ENCODE measurements at places on chromosomes 13 and 19.
A peak's percentile ranks its signal among the peaks of the same experiment; 100 is the strongest.

- peak; percentile 93 for DNase-seq
Observed at GRCh38 chr19:33406521-33407139, 33.1 kb downstream of the CEBPG start.

DNA sequence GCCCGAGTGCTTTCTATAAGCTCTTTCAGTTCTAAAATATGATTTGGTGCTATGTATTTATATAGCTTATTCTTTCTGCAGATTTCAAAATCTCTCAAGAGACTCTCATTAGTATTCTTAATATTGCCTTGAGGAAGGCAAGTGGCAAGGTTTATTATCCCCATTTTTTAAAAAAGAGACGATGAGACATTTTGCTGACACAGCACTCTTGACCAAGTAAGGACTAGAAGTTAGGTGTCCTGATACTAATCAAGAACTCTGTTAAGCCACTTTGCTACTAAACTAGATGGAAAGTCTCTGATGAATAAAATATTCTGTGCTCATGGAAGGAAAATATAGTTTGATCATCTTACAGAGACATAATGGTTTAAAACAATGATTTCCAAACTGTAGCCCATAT, 164.7 kb downstream of the MZT1 start:
- no peak for DNase-seq

DNA sequence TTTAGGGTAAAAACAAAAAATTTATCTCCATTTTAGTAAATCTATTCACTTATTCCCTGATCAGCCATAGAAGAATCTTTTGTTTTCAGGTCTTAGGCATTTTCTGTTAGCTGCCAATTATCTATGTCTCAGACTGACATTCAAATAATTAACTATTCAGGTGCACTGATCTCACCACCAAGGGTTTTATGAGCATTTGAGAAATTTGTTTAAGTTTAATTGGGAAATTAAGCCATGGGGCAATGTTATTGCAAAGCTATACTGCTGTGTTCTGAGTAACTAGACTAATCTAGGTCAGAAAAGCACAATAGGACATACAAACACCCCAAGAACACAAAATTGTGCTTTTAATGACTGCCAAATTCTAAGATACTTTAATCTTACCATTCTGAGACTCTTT, 210.7 kb upstream of the EDNRB start:
- no peak for DNase-seq

- DNase-seq, result no peak
Observed at GRCh38 chr19:10774893-10775292, 57.0 kb downstream of the DNM2 start.

GRCh38 chr19:21856773-21857514, 21.0 kb upstream of the ZNF43 start:
- DNase-seq, result no peak
